ENCODE measurements at places on chromosomes 16 and 17.

GRCh38 chr16:9062301-9062700 is 29.1 kb upstream of the HAPSTR1 start:
- no peak for DNase-seq

DNA sequence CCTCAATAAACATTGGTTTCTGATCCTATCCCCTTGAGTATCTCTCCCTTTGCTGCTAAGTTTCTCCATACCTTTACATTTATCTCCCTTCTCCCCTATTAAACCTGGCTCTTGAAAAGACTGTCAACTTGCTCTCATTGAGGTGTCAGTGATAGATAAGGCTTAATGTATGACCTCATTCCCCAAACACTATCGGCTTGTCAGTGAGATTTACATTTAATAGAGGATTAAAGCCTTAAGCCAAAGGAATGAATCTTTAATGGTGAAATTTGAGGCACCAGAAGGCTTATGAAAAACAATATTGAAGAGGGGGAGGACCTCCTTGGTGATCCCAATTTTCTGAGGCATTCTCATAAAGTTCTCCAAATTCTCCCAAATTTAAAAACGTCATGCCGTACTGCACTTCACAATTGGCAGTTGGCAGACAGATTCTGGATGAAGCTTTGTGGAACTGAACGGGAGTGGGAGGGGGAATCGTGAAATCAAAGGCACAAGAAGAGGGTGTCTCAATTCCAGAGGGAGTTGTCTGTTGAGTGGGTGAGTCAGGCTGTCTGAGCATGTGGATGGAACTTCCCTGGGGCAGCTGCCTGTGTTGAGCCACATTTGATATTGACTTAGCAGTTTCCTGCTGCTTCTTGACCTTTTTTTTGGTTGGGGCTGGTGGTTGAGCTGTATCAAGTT is 478.8 kb downstream of the NPIPA7 start:
- peak; percentile 53 for DNase-seq

DNA sequence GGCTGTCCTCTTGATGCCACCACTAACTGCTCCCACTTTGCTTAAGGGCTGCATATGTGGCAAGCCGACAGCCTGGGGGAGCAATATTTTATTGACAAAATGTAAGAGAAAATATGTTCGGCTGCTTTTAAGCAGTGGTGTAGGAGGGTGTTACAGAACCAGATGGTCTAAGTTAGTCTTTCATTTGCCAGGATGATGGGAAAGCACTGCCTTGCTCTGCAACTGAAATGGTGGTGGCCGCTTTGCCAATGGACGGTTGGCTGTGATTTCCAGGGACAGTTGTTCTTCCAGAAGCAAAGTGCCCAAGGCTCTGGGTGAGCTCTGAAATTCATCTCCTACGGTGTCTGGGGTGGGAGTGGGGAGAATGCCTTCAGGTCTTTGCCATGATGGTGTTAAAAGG is 469.3 kb downstream of the TOX3 start:
- DNase-seq = peak; percentile 50

DNA sequence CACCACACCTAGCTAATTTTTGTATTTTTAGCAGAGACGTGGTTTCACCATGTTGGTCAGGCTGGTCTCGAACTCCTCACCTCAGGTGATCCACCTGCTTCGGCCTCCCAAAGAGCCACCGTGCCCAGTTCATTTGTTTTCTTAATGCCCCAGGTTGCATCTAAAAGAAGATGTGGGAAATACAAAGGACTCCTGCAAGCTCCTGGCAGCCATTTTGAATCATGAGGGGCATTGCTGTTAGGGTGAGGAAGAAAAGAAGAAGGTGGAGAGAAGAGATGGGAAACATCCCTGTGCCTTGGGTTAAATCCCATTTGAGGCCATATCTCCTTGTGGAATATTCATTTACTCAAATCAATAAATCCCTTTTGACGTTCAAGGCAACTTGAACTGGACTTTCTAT is 365.3 kb upstream of the ERCC4 start:
- no peak for DNase-seq

GRCh38 chr17:19278729-19279128 is 41.6 kb downstream of the EPN2 start:
- DNase-seq = no peak
